ENCODE measurements at places on chromosomes 16 and 17.
A peak's percentile ranks its signal among the peaks of the same experiment; 100 is the strongest.

DNA sequence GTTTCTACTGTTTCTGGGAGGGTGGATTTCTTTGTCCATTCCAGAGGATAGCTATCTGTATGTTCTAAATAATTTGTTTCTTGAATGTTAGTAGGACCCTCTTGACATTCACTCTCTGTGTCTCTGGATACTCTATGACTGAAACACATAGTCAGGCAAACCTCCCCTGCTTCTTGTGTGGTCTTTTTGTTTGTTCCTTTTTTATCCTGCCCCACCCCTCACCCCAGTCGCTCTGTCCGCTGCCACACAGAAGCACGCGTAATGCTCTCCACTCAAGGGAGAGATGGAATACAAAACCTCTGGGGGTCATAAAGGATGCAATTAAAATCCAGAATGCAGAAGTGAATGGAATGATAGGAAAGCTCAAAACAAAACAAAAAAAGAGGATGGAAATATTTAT, 253.1 kb downstream of the RBFOX1 start:
- DNase-seq = no peak

GRCh38 chr16:346587-346986, 5.9 kb downstream of the AXIN1 start:
- no peak for DNase-seq

- DNase-seq = no peak
These were observed 14.0 kb downstream of the VPS53 start for GRCh38 chr17:700504-701094.

- DNase-seq = no peak
These were observed 147.8 kb upstream of the CA10 start for GRCh38 chr17:52306314-52306713.

- DNase-seq = no peak
These were observed 35.4 kb downstream of the CMTM4 start for GRCh38 chr16:66661210-66661560.

DNA sequence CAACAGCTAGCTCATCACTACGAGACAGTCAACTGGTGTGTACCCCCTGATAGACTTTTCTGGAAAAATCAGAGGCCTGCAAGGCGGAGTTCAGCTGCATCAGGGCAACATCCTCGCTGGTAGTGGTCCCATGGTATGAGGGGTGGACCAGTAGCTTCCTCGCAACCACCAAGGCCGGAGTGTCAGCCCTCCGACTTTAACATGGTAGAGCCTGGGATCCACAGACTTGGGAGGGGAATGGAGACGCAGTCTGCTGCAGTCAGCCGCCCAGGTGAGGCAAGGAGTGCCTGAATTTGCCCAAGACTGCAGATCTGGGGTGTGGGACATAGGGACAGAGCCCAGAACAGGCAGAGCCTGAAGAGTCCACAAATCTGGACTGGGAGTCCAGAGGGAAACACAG, 13.4 kb downstream of the ZG16B start:
- DNase-seq = no peak

- no peak for DNase-seq
These were observed 237.1 kb downstream of the PARN start for GRCh38 chr16:14392960-14393359.

DNA sequence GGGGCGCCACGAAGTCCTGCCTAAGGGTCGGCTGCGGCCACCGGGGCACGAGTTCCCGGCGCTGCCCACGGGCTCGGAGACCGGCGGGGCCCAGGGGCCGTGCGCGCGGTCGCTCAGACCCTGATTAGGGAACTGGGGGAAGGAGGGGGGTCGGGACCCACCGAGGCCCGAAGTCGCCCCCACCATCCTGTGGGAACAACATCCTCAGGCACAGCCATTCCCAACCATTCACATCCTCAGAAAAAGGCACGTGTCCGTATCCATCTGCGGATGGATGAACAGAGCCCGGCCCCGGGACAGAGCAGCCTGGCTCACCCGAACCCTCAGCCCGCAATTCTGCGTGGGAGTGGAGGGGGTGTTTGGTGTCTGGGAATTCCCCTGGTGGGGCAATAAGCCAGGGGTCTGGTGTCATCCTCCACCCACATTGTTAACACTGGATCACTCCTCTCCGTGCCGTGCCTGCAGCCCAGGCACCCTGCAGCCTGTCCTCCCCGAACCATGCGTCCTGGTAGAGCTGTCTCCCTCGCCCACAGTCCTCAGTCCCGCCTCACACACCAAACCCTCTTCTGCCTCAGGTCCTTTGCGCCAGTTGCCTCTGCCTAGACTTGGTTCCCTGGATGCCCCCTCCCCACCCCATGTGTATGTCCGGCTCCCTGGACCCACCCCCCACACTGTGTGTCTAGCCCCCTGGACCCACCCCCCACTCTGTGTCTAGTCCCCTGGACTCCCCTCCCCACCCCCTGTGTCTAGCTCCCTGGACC, 789 bp upstream of the CCDC57 start:
- no peak for DNase-seq

DNA sequence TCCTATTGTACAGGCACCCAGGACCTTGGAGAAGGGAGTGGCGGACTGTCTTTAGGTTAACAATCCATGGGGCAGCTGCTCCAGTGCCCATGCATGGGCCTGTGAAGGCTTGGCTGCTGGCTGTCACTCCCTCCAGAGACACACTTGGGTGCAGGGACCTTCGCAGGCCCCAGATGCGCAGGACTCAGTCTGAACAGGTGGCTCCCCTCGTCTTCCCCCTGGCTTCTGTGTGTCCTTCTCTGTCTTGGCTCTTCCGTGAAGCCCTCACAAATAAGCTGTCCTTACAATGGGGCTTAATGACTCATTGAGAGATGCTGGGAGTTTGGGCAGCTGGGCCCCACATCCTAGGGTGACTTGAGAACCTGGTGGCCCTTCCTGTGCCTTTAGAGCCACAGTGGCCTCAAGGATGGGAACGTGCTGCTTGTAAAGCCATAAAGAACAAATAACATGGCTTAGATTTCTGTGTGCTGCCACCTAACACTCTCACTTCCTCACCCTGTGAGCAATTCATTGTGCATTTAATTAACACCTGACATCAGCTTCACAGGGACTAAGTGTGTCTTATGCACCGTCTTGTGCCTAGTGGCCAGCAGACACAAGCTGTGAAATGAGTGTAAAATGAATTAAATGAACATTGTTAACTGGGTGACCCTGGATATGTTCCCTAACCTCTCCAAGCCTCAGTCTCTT, 340.7 kb downstream of the SNX29 start:
- DNase-seq = no peak

- no peak for DNase-seq
These were observed 18.0 kb downstream of the XPO6 start for GRCh38 chr16:28193530-28194423.

GRCh38 chr17:3903881-3904290, 11.0 kb upstream of the CAMKK1 start:
- DNase-seq = no peak

- no peak for DNase-seq
These were observed 126.1 kb upstream of the NUDT7 start for GRCh38 chr16:77596261-77596660.

- peak; percentile 89 for DNase-seq
These were observed 3.3 kb upstream of the CDK5R1 start for GRCh38 chr17:32483451-32484019.

DNA sequence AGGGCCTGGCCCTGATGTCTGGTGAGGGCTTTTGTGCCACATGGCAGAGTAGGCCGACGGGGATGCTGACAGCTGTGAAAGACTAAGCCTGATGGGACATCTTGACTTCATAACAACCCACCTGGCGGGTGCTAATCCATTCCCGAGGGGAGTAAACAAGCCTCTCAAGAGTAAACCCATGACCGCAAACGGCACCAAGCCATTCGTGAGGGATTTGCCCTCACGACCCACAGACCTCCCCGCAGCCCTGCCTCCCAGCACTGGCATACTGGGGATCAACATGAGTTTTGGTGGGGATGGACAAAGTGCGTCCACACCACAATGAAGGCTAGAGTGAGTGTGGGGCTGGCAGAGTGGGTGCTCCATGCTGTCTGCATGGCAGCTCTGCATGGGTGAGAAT, 11.7 kb downstream of the RNF213 start:
- no peak for DNase-seq

DNA sequence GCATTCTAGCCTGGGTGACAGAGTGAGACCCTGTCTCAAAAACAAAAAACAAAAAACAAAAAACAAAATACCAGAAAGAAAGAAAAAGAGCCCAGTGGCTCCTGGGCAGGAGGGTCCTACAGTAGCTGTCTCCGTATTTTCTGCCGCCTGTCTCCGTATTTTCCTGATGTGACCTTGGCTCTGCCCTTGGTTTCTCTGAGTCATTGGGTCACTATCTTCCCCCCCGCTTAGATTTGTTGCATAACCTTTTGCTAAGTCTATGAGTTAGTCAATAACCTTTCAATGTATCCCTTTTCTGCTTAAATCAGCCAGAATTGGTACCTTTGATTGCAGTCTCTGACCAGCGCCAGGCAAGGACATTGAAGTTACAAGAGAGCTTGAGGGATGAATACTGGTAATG, 36.9 kb downstream of the MIS12 start:
- no peak for DNase-seq

DNA sequence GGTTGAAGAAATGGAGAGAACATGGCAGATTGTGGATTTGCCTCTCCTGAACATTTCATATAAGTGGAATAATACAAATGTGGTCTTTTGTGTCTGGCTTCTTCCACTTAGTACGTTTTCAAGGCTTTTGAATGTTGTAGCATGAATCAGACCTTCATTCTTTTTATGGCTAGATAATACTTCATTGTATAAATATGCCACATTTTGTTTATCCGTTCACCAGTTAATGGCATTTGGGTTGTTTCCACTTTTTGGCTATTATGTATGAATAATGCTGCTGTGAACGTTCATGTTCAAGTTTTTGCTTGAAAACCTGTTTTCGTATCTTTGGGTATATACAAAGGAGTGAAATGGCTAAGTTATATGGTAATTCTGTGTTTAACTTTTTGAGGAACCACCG, 130.4 kb downstream of the TANC2 start:
- no peak for DNase-seq

DNA sequence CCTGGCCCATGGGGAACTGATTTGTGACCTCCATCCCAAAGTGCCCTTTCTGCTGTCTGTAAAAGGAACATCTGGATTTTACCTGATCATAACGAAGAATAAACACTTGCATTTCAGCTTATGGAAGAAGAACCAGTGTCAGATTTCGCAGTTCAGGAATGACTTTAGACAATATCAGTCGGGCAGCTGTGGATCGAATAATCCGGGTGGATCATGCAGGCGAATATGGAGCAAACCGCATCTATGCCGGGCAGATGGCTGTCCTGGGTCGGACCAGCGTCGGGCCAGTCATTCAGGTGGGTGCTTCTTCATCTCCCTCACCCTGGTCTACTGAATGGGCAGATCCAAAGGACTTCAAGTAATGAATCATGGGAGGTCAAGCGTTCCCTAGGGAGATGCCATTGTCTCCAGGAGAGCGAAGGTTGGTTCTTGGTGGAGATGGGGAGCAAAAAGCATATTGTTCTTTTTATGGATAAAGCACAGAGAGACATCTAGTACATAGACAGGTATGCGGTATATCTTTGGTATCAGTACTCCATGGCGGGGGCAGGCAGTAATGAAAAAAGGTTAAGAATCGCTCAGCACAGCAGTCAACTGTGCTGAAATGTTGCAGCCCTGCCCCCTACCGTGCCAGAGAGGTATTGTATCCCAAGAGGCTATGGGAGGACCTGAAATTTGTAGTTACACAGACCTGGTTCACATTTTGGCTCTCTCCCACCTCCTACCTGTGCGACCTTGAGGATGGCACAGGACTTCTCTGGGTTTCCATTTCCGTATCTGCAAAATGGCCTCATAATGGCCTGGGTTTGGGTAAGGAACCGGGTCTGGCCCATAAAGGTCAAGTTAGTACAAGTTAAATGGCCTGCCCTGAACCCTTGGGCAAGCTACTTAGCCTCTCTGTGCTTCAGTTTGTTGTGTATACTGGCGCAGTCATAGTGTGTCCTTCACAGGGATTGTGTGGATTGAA, 4.7 kb downstream of the COQ7 start:
- no peak for DNase-seq

DNA sequence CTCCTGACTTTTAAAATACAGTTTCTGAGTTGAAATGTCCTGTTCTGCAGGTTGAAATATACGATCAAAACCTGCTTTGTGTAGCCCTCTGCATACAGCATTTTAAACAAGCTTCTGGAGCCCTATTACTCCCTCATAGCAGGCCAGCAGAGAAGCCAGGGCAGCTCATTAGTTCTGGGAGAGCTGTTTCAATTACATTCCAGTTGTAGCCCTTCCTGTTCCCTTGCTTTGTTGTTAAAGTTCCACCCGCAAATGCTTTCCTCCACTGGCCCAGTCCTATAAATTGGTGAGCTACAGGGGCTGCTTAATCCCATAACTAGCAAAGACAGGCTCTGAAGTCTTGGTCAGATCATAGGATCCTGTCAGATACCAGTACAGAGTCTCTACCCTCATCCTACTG, 162.5 kb downstream of the SLC39A11 start:
- DNase-seq = no peak

GRCh38 chr16:55836158-55836611, 3.3 kb upstream of the CES1 start:
- DNase-seq = no peak

- no peak for DNase-seq
These were observed 631 bp downstream of the RETREG3 start for GRCh38 chr17:42608305-42609181.

DNA sequence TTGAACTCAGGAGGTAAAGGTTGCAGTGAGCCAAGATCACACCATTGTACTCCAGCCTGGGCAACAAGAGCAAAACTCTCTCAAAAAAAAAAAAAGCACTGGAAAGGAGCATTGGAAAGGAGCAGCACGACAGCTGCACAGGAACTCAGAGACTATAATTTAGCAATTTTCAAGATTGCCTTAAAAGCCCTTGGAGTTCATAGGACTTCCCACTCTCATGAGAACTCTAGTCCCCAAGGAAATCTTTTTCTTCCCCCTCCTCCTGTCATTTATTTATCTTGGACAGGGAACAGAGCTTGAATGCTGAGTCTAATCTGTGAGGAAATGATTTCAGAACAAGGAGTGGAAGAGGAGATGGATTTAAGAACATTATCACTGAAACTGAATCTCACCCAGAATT, 69.0 kb downstream of the PLXDC1 start:
- DNase-seq = peak; percentile 41

DNA sequence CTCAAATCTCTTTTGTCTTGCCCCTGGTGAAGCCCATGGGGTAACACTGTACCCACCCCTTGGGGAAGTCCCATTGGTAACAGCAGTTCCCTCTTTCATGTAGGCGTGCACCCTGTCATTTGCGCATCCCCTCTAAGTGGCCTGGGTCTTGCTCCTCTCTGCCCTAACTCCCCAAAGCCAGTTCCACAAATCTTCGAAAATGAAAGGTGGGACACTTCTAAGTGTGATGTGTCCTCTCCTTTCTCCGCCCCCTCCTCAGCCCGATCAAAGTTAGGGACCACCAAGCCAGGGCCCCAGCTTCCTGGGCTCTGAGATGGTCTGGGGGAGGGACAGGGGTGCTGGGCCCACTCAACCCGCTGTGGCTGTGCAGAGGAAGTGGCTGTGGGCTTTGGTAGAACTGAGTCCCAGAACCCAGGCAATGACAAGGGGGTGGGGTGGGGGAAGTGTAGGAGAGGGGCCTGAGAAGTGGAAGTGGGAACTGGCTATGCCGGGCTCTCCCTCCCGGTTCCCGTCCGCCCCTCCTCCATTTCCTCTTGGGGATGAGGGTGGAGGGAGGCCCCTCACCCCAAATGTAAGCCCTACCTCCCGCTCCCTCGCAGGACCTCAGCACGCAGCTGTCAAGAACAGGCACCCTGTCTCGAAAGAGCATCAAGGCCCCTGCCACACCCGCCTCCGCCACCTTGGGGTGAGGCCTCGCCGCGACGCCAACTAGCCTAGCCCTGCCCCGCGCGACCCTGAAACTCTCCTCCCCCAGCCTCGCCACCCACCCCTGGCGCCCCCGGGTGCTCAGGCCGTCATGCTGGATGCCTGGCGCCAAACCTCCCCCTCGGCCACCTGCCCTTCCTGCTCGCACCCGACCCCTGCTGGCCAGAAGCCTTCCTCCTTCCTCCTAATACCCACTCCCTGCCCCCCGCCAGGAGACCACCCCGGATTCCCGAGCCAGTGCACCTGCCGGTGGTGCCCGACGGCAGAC, 8.7 kb downstream of the ABI3 start:
- DNase-seq = no peak

Measured in brain pericyte (primary cell).